ENCODE measurements at places on chromosomes 12 and 14. TPM values are rescaled to one million over a fixed set of nuclear protein-coding genes. Genes with fewer than 3 reads are reported as not detected.

CD69 gene
- total RNA-seq = 4.6 TPM

DNAH10 gene
- total RNA-seq = 0.62 TPM

KLRB1 gene
- total RNA-seq = 0.41 TPM

FGF23 gene
- total RNA-seq = 0.31 TPM

RHNO1 gene
- 13.4 TPM for total RNA-seq

PAPLN gene
- total RNA-seq = 7.3 TPM

PXN gene
- 59.2 TPM for total RNA-seq

WNT5B gene
- total RNA-seq = 16.1 TPM

ALG10 gene
- total RNA-seq = 13.8 TPM

ATL1 gene
- 7.2 TPM for total RNA-seq

CLEC4C gene
- not detected for total RNA-seq

CCDC197 gene
- total RNA-seq = not detected

CAPZA3 gene
- not detected for total RNA-seq

NGB gene
- total RNA-seq = not detected

FOXA1 gene
- 15.9 TPM for total RNA-seq

TAS2R46 gene
- 8.4 TPM for total RNA-seq

FSCB gene
- 0.10 TPM for total RNA-seq

OR4E2 gene
- total RNA-seq = not detected

GPR33 gene
- not detected for total RNA-seq

RASSF3 gene
- total RNA-seq = 31.2 TPM

COL2A1 gene
- total RNA-seq = 7.0 TPM

NRL gene
- total RNA-seq = 2.4 TPM

C12orf54 gene
- not detected for total RNA-seq

PLXNC1 gene
- 13.4 TPM for total RNA-seq

SLC17A8 gene
- 3.2 TPM for total RNA-seq

NPFF gene
- not detected for total RNA-seq

GUCY2C gene
- 0.21 TPM for total RNA-seq

PA2G4 gene
- 98.1 TPM for total RNA-seq

LIN7A gene
- 4.3 TPM for total RNA-seq

MDM1 gene
- 21.2 TPM for total RNA-seq

SLCO1B3 gene
- 0.10 TPM for total RNA-seq

ANO2 gene
- total RNA-seq = 4.8 TPM

SLC2A14 gene
- total RNA-seq = not detected

Measured in tongue (tissue), 3 donors.